ENCODE measurements at places on chromosomes 6 and 20.

DNA sequence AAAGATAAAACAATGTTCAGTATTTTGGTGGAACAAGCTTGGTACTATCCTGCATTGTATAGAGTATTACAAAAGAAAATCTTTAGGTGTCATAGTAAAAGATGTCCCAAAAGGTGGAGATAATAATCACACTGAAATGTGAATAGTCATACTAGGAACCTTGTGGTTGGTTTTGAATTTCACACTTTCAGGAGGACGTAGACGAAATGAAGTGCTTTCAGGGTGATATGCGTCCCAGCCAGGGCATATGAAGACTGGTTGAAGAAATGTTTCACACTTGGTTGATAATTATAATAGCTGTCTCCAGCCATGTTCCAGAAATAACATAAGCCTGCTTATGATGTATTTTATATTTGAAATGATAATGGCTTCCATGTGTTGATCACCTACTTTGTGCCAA, 60.4 kb downstream of the SCAND1 start:
- no peak for DNase-seq

- DNase-seq = no peak
Measured at GRCh38 chr20:63577317-63577894, 3.4 kb upstream of the HELZ2 start.

GRCh38 chr20:652615-653109, 338 bp downstream of the SRXN1 start:
- no peak for DNase-seq

GRCh38 chr6:110053395-110054240, 75.5 kb downstream of the GPR6 start:
- DNase-seq = peak; percentile 31

DNA sequence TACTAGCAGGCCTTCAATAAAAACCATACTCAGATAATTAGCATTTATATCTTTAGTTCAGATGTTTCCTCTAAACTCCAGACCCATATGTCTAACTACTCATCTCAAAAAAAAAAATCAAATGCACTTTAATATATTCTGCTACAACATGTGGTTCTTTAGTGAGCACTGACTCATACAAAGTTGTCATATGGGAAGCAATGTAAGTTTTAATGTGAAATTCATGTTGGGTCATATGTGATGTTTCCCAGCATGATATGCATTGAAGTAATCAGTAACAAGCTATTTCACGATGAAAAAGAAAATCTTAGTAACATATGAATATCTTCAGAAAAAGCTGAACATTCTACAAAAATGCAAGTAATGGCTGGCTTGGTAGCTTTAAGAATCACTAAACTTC, 859.7 kb upstream of the ADGRB3 start:
- DNase-seq = no peak

- DNase-seq = no peak
Measured at GRCh38 chr20:20929341-20929740, 176.8 kb downstream of the LINC00237 start.

DNA sequence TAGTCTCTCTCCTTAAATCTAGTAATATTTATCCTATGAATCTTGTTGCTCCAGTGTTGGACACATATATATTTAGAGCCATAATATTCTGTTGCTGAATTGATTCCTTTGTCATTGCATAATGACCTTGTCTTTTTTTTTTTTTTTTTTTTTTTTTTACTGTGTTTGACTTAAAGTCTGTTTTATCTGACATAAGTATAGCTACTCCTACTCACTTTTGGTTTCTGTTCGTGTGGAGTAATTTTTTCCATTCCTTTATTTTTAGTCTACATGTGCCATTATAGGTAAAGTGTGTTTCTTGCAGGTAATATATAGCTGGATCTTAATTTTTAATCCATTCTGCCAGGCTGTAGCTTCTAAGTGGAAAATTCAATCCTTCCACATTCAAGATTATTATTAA, 166.5 kb downstream of the GMDS start:
- no peak for DNase-seq

DNA sequence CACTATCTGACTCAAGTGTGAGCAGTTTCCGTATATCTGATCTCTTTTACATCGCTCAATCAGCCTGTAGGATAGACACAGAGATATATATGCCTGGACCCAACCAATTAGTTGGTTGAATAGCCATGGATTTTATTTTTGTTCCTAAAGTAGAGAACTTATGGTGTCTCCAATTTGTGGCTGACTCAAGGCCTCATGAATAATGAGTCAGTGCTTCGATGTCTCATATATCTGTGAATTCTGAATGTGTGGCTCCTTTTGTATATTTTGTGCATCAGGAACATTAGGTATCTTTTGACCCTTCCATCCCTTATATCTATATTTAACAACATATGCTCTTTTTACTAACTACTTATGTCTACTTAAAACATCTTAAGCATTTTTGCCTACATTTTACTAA, 64.5 kb downstream of the OR2B2 start:
- DNase-seq = no peak

- DNase-seq = no peak
Measured at GRCh38 chr20:57445298-57445697, 54.1 kb downstream of the RBM38 start.

GRCh38 chr20:2350606-2351005, 30.1 kb upstream of the TGM6 start:
- no peak for DNase-seq

GRCh38 chr20:57901526-57901925, 191.7 kb upstream of the PMEPA1 start:
- no peak for DNase-seq

- peak; percentile 4 for DNase-seq
Measured at GRCh38 chr6:81759782-81760181, 7.3 kb upstream of the TENT5A start.

- peak; percentile 35 for DNase-seq
Measured at GRCh38 chr6:22102671-22103070, 194.2 kb downstream of the PRL start.

- no peak for DNase-seq
Measured at GRCh38 chr20:5150226-5151076, 23.6 kb downstream of the CDS2 start.

DNA sequence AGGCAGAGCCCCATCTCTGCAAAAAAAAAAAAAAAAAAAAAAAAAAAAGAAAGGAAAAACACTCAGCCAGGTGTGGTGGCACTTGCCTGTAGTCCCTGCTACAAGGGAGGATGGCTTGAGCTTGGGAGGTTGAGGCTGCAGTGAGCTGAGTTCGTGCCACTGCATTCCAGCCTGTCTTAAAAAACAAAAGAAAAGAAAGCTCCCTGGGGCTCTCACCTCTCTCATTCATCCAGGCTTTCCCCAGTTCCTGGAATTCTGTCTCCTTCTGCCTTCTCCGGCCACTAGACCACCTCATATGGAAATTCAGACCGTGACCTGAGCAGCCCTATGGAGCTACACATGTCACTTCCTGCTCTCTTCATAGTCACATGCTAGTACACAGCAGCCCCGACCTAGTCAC, 101.1 kb upstream of the TAB2 start:
- no peak for DNase-seq

- DNase-seq = no peak
Measured at GRCh38 chr6:53151676-53152075, 3.0 kb upstream of the GCM1 start.

- no peak for DNase-seq
Measured at GRCh38 chr20:44287272-44288097, 23.5 kb downstream of the FITM2 start.

DNA sequence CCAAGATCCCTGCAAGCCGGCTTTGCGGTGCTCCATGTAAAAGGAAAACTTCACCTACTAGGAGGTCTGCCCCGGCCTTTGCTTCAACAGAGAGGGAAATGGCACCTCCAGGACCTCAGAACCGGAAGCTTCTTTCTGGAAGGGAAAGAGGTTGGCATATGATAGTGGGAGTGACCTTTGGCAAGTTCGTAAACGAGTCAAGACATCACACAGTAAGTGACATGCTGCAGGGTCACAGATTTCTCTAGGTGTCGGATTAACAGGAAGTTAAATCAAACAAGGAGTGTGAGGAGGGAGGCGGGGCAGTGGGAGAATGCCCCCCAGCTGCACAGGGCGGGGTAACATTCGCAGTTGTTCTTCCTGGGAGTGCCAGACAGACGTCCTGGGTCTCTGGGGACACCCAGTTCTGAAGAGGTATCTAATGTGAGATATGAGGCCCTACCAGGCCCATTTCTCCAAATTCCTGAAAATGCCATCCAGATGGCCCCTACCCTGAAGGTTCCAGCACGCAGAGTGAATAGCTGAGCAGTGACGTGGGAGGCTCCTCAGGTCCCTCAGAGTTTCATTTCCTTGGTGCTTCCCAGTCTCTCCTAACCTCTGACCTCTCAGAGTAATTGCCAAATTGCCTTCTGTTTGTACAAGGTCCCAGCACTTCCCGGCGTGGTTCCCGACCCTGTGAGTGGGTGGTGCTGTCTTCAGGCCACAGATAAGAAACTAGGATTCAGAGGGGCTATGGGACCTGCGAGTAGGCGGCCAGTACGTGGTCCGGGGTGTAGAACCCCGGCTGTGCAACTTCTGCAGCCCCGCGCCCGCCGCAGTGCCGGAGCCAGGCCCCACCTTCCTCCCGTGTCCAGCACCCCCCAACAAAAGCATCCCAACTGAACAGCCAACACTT, 1.9 kb downstream of the RRBP1 start:
- peak; percentile 73 for DNase-seq

GRCh38 chr6:74087899-74088298, 391.9 kb downstream of the CD109 start:
- no peak for DNase-seq

DNA sequence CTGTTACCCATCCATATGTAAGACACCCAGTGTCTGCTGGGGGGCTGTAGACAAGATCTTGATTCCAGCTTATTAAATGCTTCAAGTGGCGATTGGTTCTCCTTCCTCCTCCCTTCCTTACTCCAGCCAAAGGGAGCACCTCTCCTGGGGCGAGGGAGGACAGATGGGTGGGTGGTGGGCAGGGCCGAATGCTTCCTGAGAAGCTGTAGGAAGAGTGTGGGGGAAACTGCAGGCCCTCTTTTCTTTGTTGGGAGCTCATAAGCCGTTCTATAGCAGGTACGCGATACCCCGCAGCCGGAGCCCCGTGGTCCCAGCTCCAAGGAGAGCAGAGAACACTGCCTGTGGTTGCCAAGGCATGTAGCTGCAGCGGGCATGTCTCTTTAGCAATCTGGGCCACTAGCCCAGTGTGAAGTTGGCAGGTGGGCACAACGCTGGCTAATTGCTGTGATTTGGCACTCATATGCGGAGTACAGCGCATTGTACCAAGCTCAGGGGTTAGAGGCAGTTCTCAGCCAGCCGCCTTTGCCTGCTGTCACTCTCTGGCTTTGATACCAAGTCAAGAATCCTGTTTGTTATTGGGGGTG, 14.7 kb upstream of the KCNG1 start:
- DNase-seq = no peak

GRCh38 chr6:119076173-119076572, 2.3 kb downstream of the FAM184A start:
- DNase-seq = no peak

- peak; percentile 60 for DNase-seq
Measured at GRCh38 chr6:125913864-125914351, 42.7 kb upstream of the HINT3 start.

DNA sequence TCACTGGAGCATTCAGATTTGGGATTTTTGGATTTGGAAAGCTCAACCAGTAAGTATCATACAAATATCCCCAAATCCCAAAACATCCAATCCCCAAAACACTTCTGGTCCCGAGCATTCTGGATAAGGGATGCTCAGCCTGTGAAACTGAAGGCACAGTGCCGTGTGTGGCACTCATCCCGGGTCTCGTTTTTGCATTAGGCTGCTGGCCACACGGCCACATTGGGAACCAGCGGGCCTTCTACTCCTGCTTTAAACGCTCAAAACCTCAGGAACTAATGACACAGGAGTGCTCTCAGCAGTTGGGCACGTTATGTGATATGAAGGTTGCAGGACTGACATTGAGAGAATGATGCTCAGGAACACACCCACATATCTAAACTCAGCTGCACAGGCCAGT, 35.6 kb downstream of the PSMG4 start:
- no peak for DNase-seq

DNA sequence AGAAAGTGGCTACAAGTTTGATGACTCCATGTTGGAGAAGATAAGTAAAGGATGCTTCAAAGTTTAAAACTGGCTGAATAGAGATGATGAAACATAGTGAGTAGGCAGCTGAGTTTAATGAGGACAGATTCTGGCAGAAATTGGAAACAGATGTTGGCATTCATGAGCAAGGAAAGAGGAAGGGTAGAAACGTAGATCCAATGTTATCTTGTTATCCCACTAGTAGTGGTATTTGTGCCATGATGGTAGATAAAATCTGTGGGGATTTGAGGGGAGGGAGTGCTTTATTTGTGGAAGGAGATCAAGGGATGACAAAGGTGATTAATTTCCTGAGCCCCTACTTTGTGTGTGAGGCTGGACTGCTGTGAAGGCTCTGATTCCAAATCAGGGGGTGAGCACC, 69.5 kb downstream of the MRAP2 start:
- DNase-seq = no peak

GRCh38 chr20:35020108-35020928, 64.7 kb downstream of the MYH7B start:
- DNase-seq = no peak

DNA sequence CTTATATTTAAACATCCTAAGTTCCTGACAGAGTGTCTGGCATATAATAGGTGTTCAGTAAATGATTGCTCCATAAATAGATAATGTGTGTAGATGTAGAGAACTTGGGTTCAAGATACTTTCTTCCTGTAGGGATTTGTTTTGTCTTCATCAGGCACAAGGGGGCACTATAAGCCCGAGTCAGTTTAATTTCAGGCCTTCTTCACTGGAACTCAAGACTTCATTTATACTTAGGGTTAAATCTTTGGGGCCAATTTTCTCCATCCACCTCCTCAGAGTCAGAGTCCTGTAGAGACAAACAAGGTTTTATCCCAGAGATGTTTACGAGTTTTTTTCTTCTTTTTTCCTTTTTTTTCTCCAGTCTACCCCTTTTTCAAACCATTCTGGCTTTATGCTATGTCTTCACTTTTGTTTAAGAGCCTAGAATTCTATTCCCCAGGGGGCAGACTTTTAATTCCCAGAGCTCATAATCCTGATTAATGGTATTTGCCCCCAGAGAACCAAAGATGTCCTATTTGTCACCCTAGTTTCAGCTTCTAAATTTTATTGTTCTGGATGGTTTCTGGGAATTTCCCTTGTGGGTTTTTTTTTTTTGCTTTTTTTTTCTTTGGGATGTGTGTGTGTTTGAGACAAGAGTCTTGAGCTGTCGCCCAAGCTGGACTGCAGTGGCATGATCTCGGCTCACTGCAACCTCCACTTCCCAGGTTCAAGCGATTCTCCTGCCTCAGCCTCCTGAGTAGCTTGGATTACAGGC, 88.4 kb downstream of the HFE start:
- peak; percentile 75 for DNase-seq

DNA sequence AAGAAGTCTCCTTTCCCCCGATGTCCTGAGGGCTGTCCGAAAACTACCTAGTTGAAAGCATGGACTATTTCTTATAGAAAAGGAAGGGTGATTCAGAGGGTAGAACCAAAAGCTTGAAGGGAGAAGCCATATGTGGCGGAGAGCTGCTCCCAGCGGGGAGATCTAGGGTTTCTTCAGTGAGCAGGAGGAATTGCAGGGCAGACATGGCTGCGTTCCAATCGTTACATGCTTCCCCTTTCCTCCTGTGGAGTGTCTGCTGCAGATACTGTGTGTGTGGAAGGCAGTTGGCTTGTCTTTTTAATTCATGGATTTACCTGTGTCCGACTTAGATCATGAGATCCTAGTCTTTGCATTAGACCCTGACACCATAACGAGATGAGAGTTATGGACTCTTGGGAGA, 799.5 kb downstream of the QKI start:
- no peak for DNase-seq

Measured in MV-4-11 (cell line).